ENCODE measurements at places on chromosomes 11 and 22. TPM values are rescaled to one million over a fixed set of nuclear protein-coding genes. Genes with fewer than 3 reads are reported as not detected.

OTOG gene
- not detected for total RNA-seq

PARVG gene
- total RNA-seq: 164 TPM

RIBC2 gene
- 14.0 TPM for total RNA-seq

CRELD2 gene
- 75.1 TPM for total RNA-seq

BACE1 gene
- total RNA-seq: 0.82 TPM
